D721Med (cell line): ENCODE measurements at places on chromosomes 6 and 20.

DNA sequence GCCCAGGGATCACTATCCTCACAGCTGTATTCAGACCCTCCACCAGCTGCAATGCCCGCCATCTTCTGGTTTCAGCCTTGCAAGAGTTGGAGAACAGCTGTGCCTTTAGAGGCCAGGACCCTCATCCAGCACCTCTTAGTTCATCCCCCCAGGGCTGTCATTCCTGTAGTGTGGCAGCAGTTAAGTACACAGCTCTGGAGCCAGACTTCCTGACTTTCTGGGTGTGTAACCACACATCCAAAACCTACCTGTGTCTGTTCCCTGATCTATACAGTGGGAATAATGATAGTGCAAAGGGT lies 452 bp upstream of the TREM2 start:
- DNase-seq: no peak

GRCh38 chr6:167526465-167527368 lies 201.8 kb downstream of the TTLL2 start:
- DNase-seq: no peak

- DNase-seq: no peak
Measured at GRCh38 chr6:6781172-6781872, 192.8 kb downstream of the LY86 start.

- no peak for DNase-seq
Measured at GRCh38 chr6:140485740-140486449, 1111.4 kb upstream of the CITED2 start.

- no peak for DNase-seq
Measured at GRCh38 chr20:33309631-33310030, 26.6 kb downstream of the BPIFB1 start.

- no peak for DNase-seq
Measured at GRCh38 chr20:31718952-31719643, 3.6 kb downstream of the BCL2L1 start.

DNA sequence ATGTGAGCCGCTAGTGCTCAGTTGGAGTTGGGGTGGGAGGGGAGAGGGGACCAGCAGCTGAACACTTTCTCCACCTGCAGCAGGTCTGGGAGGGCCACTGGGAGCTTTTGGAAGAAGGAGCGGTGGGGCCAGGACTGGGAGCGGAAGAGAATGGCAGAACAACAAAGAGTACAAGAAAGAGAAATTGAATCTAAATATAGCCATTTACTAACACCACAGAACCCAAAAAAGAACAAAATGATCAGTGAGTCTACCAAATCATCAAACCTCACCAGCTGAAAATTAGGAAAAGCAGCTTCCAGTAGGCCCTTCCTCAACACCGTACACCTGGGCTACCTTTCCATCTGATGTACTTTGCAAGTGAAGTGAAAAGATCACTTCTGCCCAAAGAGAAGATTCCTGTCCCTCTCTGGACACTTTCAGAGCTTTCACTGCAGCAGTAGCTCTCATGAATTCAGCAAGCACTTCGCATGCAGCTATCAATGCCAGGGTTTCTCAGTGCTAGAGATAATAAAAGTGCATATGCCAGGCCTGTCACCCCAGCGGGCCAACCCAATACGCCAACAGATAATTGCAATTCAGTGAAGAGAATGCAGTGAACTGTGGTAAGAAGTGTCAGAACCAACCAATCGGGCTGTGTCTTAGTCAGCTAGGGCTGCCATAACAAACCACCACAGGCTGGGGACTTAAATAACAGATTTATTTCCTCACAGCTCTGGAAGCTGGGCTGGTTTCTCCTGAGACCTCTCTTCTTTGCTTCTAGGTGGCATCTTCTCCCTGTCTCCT lies 597 bp downstream of the LY86 start:
- DNase-seq: no peak

DNA sequence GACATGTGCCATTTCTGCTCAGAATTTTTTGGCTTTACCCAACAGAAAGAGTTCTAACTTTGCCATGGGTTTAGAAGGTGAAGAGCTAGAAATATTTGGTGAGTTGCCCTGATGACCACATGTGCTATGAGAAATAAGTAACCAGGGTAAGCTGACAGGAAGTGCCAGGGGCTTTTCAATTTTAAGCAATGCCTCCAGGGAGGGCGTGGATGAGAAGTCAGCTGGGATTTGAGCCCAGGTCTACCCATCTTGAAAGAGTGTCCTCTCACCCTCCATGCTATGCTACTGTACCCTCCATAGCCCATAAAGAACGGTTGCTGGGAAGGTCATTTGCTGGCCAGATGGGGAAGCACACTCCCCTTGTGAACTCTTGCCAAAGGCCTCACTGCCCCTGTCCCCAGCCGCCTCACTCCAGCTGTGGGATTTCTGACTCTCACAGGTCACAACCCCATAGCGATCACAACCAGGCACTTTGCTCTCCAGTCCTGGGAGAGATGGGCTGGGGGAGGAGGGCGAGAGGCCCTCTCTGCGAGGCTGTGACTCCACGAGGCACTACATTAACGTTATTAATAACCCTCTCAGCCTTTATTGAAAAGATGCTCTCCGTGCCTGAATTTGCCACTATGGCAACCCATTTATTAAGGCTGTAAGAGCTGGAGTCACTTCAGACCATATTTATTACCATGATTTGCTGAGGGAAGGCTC lies 291.1 kb downstream of the DHX35 start:
- no peak for DNase-seq

DNA sequence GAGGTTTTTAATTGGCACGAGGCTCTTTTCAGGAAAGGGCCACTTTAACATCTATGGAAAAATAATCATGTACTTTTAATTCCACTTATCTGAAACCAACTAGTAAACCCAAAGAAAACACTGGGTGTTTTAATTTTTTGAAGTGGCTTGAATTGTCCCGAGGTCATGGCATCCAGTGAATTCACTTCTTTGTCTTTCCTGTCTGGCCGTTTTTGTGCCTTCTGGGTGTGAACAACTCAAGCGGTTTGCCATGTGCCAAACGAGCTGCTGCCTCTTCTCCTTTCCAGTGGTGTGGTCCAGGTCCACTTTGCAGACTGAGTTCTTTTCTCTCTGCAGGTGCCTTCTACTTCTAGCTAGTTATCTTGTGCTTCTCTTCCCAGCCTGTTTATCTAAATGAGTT lies 117.5 kb downstream of the PLCB4 start:
- no peak for DNase-seq

DNA sequence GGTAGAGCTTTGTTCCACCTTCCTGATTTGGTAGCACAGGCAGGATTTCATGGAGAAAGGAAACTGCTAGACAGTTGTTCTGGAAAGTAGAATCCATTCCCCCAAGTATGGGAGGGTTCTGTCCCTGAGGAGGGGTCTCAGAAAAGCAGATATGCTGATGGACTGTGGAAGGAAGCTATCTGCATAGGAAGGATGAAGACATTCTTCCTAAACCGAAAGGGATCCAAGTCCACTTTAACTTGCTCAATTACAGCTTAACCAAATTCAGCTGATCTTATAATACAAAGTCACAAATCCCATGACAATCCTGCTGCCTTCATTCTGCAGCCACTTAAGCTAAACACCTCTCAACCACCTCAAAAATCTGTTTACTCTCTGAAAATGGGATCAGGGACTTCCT lies 2.6 kb downstream of the MAN1A1 start:
- no peak for DNase-seq

DNA sequence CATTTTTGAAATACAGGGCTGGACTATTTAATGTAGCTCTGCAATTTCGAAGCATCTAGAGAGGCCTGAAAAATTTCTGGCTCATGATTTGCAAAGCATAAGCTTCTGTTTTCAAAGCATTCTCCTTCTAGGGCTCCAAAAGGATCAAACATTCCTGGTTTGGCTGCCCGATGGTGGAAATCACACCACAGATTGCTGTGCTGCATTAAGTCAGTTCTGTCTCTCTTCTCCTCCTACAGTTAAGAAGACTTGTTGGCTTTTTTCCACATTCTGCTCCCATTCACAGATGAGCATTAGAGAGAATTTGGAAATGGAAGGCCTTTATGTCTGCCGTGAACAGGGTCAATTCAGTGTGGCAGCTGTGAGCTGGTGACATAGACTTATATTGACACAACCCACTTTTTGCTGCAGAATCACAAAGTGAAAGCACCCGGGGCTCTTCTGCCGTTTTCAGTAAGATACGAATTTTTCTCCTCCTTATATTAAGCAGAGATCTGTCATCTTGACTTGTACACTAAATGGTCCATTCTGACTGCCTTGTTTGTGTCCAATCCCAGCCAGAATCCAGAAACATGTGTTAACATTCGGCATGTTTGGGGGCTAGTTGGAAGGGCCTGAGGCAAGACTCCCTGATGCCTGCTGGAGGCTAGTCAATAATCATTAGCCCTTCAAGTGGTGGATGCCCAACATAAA lies 330.8 kb upstream of the DEFB112 start:
- no peak for DNase-seq

DNA sequence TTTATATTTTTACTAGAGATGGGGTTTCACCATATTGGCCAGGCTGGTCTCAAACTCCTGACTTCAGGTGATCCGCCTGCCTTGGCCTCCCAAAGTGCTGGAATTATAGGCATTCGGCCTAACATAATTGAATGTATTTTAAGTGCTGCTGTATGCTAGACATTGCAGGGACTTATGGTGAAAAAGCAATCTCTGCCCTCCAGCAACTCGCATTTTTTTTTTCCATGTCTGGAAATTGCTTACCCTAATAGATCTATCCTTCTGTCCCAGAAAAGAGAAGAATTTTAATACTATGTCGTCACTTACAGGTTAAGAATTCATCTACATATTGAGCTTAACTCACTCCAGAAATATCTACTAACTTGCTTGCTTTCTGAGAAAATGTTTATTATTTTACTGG lies 10.4 kb downstream of the ITCH start:
- DNase-seq: no peak

GRCh38 chr6:17994019-17994418 lies 6.6 kb upstream of the KIF13A start:
- no peak for DNase-seq

- no peak for DNase-seq
Measured at GRCh38 chr20:34525342-34525708, 9.1 kb downstream of the DYNLRB1 start.

DNA sequence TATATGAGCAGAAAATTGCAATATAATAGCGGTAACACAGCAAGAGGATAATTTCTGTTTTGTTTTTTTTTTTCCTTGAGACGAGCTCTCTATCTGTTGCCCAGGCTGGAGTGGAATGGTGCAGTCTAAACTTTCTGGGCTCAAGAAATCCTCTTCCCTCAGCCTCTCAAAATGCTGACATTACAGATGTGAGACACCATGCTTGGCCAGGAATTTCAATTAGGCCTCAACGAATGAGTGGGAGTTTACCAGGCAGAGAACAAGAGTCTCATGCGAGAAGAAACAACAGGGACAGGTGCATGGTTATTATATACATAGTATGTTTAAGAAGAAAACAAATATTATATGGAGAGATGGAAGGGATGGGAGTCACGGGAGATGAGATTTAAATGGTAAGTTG lies 111.4 kb downstream of the ATXN1 start:
- DNase-seq: no peak

DNA sequence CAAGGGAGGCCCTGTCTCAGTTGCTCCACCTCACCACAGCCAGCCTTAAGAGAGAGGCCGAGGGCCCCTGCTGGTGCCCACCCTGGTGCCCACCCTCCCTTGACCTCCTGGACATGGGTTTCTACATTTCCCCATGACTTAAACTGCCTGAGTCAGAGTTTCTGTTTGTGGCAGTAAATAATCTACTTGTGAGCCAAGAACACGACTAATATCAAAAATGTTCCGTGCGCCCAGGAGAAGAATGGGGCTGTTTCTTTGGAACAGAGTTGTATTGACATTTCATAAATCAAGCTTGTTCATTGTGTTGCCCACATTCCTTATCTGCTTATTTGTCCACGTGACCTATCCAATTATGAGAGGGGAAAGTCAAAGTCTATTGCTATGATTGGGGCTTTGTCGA lies 143.5 kb downstream of the ANKRD60 start:
- DNase-seq: no peak

- no peak for DNase-seq
Measured at GRCh38 chr6:43900916-43901732, 131.1 kb downstream of the VEGFA start.

DNA sequence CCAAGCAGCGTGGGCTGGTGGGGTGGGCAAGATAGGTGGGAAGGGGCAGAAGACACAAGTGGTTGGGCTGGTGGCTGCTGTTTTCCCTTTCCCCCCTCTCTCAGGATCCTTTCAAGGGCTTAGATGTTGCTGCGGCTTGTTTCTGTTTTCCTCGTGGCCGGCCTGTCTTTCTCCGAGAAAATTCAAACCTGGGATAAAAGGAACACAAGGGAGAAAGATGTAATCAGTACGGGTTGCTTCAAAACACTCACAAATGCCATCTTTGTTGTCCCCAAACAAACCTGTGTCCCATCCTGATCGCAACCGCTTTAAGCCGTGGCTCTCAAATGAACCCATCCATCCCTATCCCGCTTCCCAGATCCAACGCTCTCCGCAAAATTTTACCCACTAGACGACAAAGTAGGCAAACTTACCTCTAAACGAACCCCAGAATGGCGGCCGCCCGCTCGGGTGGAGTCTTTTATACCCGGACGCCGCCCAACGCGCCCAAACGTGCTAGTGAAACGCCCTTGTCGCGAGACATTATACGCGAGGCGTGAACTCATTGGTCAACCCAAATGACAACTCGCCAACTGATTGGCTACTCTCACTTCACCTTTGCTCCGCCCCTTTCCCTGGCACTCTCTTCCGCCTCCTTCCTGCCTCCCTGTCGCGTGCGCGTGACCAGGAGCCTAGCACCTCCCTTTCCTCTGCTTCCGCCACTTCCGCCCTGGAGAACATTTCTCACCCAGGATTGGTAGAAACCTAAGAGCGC lies at the start of gene PPP1R10:
PPP1R10 (minus strand) TSS at position 433 of the 754 bp plus-strand sequence. CDS start 7,299 bp downstream, outside the sequence.
- DNase-seq: no peak

DNA sequence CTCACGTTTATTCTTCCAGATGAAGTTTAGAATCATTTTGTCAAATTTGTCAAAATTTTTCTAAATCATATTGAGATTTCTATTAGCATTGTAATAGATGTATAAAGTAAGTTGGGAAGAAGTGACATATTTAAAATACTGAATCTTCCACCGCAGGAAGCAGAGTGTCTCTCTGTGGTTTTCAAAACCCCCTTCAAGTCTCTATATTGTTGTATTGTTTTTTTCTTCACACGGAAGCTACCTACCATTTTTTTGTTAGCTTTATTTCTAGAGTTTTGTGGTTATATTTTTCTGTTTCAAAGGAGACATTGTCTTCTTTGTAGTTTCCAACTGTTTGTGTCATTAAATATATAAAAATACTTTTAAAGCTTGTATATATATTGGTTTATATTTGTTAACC lies 188.6 kb downstream of the ZDHHC14 start:
- DNase-seq: no peak

GRCh38 chr6:14660806-14661579 lies 543.4 kb downstream of the CD83 start:
- DNase-seq: no peak

DNA sequence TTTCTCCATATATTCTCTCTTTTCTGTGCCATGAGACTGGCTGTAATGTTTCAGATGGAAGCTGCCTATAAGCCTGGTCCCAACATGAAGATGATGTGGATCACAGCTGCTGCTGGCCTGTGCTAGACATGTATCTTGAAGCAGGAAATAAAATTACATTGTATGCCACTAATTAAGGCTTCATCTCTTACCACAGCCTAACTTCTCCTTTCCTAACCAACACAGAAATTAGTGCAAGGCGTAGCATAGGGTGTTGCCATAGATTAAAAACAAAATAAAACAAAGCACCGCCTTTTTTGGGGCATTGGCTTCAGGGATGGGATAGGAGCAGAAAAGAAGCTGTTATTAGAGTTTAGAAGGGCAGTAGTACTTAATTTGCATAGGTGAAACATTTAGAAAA lies 4.7 kb upstream of the SLC17A4 start:
- DNase-seq: no peak
